Adrenal gland (tissue), 19 donors: ENCODE measurements at places on chromosomes 11 and 22. TPM values are rescaled to one million over a fixed set of nuclear protein-coding genes. Genes with fewer than 3 reads are reported as not detected.

- no peak for DNase-seq
Observed at GRCh38 chr11:110522471-110522870, 92.7 kb downstream of the FDX1 start.

DNA sequence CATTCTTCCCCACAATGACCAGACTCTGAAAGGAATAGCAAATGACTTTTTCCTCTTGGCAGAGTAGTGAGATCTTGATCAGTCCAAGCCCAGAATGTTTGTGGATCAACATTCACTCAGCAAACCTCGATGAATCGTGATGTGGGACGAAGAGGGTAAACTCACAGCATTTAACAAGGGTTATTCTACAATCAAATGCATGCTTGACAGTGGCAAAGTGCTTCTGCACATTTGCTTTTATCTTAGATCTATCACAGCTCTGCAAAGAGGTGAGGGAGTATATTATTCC, 31.8 kb downstream of the TMPRSS5 start:
- no peak for DNase-seq

GRCh38 chr11:20203831-20204230, 43.6 kb upstream of the DBX1 start:
- no peak for DNase-seq

DNA sequence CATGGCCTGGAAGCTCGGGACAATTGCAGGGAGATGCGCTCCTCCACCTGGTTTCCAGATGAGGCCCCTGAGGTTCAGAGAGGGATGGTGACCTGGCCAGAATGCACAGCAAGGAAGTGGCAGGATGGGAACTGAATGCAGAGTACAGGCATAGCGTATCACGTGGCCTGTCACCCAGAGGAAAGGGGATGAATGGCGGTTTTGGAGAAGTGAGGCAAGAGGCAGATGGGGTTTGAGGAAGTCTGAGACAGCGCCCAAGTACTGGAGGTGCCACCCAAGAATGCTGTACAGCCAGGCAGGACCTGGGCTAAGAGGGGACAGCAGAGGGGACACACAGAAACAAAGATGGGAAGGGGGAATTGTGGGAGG, 4.9 kb downstream of the RAB3IL1 start:
- peak; percentile 61 for DNase-seq

GRCh38 chr22:35973388-35973787, 55.2 kb downstream of the RBFOX2 start:
- DNase-seq = no peak

DNA sequence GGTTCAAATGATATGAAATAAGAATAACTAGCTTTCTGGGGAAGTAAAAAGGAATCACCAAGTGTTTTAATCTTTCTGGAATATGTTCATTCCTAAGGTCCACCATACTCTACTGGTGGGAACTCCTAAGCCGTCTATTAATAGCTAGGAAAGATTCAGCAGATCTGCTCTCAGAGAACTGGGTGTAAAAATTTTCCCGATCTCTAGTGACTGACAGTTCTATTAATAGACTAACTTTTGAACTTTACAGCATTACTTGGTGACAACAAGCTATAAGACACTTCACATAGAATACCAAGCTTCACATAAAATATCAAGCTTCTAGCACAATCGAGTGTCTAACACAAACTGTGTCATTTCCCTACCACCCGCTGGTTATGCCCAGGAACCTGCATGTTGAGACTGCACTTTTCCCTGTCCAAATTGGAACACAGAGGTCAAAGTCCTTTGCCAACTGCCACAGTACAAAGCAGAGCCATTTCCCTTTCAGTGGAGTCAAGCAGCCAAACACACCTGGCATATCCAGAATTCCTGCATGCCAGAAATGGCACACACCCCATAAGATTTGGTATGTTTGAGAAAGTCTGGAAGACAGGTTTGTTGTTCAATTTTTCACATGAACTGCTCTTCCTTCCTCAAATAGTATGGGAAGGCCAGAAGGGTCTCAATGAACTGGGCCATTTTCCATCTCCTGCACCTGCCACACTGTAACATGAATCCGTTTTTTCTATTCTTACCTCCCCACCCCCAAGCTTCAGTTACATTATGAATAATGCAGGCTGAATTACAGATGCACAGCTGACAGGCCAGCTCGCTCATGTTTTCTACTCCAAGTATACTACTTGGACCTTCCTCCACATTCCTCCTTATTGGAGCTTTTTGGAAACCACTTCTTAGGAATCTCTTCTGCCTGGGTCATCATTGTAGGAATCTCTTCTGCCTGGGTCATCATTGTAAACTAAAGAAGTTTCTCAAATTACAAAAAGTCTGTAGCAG, 3.7 kb downstream of the OSBP start:
- no peak for DNase-seq

- DNase-seq = no peak
Observed at GRCh38 chr22:49565516-49565855, 262.2 kb downstream of the BRD1 start.

- DNase-seq = no peak
Observed at GRCh38 chr11:44226945-44227344, 83.0 kb downstream of the ALX4 start.

GRCh38 chr11:68135161-68135560, 14.0 kb upstream of the CHKA start:
- DNase-seq = peak; percentile 22

DNA sequence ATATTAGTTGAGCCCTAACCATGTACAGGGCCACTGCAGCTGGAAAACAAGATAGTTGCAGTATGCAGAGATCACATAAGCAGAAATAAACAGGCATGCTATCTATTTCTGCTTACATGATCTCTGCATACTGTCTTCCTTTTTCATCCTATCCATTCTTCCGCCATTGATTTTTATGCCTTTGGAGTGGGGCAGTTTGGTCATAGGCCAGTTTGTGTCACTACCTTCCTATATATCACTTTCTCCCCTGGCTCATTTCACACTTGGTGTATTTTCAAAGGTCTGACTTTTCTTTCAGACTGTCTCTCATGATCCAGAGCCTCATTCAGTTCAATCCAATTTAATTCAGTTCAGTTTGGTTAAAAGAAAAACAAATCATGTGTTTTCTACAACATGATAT, 829.6 kb downstream of the KCNA4 start:
- no peak for DNase-seq

GRCh38 chr22:22159384-22159783, 85.2 kb upstream of the VPREB1 start:
- no peak for DNase-seq

- no peak for DNase-seq
Observed at GRCh38 chr11:109298865-109299264, 123.1 kb upstream of the C11orf87 start.

- no peak for DNase-seq
Observed at GRCh38 chr22:42562279-42562678, 8.5 kb downstream of the SERHL2 start.

DNA sequence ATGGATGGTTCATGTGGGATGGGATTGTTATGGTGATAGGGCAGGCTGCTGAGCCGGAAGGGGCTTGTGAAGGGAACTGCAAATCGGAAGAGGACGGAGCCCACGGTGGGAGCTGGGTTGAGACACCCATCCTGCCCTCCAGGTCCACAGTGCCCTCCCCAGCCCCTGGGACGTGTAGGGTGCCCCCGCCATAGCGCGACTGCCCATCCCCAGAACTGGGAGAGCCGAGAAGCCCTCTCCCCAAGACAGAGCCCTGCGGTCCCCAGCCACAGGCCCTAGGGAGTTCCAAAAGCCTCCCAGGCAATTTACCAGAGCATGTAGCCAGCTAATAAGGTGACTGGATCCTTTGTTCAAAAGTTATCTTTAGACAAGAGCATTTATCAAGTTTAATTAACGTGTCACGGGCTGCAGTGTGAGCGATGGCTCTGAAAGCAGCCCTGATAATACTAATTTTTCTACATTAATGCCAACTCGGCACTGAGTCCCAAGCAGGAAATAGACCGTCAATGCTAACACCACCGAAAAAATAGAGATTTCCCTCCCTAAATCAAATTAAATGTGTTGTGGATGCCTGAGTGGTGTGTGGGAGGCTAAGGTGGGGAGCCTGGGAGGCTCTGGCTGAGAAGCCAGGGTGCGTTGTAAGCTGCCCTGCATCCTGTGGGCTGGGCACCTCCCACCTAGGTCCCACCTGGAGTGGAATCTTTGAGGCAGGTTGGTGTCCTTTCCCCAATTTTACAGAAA, 76.8 kb upstream of the RTL6 start:
- DNase-seq = no peak

- DNase-seq = no peak
Observed at GRCh38 chr22:30214703-30215407, 31.7 kb downstream of the LIF start.

- DNase-seq = no peak
Observed at GRCh38 chr11:76335842-76336241, 45.1 kb downstream of the THAP12 start.

GRCh38 chr22:38109371-38110001, 998 bp downstream of the BAIAP2L2 start:
- no peak for DNase-seq

DNA sequence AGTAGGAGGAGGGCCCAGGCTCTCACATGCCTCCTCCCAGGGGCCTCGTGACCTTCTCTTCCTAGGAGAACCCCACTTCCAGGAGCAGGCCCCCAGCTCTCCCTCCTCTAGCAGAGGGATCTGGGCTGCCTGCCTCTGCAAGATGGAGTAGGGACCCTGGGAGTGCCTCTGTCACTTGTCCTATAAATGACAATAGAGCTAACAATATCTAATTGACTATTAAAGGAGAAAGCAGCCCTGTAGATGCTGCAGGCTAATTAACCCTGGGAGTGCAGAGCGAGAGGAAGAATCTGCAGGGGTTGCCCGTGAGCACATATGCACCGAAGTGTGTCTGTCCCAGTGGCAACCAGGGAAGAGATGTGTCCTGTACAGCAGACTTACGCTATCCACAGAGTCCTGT, 184.4 kb downstream of the GRIK4 start:
- DNase-seq = no peak

GRCh38 chr22:19456541-19456940, 9.0 kb upstream of the C22orf39 start:
- no peak for DNase-seq

GRCh38 chr22:44108806-44109385, 71.8 kb upstream of the PARVG start:
- DNase-seq = no peak

APOL4 gene
- total RNA-seq = 5.2 TPM

CHRDL2 gene
- total RNA-seq = not detected

COPB1 gene
- 106 TPM for total RNA-seq

TSGA10IP gene
- not detected for total RNA-seq

PKP3 gene
- not detected for total RNA-seq

HARBI1 gene
- 4.9 TPM for total RNA-seq

TOLLIP gene
- 67.8 TPM for total RNA-seq

USH1C gene
- 0.88 TPM for total RNA-seq

ETS1 gene
- 61.7 TPM for total RNA-seq

PTPRCAP gene
- total RNA-seq = 7.5 TPM

SPDYC gene
- total RNA-seq = not detected

OR51E2 gene
- total RNA-seq = not detected

FGF19 gene
- not detected for total RNA-seq

PRODH gene
- not detected for total RNA-seq
